KG1 (cell line): ENCODE measurements at places on chromosomes 3 and 15.

DNA sequence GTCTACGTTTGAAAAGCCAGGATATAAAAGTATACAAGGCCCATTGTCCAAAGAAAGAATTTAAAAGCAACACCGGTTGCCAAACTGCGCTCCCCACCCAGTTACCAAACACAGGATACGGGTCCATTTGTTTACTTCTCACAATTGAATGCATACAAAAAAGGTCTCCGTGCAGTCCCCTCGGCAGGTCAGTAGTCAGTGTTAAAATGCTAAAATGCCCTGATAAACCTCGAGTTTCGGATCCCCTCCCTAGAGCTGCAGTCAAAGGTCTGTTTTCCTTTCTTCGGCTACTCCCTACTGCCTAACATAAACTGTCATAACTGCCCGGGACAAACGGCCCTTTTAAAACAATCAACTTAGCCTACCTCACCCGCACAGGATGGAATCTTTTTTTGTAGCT, 534.6 kb downstream of the FOXP1 start:
- DNase-seq, result no peak

DNA sequence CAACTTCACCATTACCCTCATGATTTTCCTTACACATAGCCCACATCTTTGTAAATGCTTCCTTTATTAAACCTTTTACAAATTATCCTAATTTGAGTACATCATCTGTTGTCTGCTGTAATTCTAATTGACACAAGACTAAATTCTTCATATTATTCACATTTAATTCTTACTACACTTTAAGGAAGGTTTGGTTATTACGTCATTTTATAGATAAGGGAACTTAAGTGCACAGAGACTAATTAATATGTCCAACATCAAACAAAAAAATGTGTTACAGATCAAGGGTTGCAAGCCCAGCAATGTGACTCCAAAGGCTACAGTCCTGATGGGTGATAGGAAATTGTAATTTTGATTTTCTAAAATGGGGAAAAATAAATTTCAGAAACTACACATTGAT, 289.1 kb upstream of the ZNF385D start:
- DNase-seq, result no peak

GRCh38 chr3:29141197-29141917, 139.5 kb upstream of the RBMS3 start:
- no peak for DNase-seq

DNA sequence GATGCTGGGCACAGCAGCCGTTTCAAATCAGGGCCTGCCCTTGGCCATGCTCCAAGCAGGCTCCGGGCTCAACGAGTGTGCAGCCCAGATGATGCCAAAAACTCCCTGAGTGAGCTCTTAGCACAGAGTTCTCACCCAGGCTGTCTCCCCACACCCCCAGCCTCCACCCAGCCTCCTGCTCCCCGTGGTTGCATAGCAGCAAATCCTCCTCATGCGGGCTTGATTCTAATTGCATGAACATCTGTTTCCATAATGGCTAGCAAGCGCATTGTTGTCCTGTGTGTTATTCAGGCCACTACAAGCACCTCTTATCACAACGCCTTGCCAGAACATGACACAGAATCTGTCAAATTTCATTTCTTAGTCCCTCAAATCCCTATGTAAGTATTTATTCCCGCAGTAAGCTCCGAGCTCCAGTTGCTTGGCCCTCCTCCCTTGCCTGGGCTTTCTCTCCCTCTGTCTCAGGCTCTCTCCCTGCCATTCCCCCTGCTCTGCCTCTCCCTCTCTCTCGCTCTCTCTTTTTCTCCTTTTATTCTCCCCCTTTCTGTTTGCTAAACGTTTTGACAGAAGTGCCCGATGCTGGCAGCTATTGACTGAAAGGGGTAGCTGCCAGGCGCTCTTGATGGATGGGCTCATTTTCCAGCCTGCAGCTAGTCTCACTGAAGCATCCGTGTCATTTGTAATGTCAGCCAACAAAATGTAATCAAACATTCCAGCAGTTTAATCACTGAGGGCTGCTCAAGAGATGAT, 306.5 kb downstream of the IL20RB start:
- DNase-seq, result no peak

GRCh38 chr3:37054370-37054769, 61.1 kb downstream of the MLH1 start:
- no peak for DNase-seq

- no peak for DNase-seq
Observed at GRCh38 chr3:152377184-152377570, 108.4 kb downstream of the MBNL1 start.

GRCh38 chr3:59163953-59164352, 114.1 kb upstream of the CFAP20DC start:
- no peak for DNase-seq

DNA sequence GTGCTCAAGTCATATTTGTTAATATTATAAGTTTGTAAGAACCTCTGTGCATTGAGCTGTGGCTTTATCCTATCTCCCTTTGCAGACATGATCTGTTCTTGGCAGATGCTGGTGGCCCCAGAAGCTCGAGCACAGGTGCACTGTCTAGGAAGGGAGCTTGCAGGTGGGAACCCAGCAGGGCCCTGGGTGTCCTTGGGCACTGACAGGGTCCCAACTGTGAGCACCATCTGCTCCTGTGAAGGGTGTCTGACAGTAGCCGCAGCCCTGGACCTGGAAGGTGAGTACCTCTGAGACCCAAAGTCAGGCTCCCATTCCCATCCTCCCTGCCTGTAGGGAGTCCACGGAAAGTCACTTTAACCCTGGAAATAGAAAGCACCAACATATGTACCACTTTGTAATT, 2.4 kb upstream of the REC114 start:
- DNase-seq, result no peak

- peak; percentile 16 for DNase-seq
Observed at GRCh38 chr3:11236588-11237461, 35.4 kb upstream of the ATG7 start.
